ENCODE measurements at places on chromosomes 5 and 9.
A peak's percentile ranks its signal among the peaks of the same experiment; 100 is the strongest.

GRCh38 chr5:174454464-174454863 is 269.9 kb upstream of the MSX2 start:
- peak; percentile 70 for DNase-seq

DNA sequence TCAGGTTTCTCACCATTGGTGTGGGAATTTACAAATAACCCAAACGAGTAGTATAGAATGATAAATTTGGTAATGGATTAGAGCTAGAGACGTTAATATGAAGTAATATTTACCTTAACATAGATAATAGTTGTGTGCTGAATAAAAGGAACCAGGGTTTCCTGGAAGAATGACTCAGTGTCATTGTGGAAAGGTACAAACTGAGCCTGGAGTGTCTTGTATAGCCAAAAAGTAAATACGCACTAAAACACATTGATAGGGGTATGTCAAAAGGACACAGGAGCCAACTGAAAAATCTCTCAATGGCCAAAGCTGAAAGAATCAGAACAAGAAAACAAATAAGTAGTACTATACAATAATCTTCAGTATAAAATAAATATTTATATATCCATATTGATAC is 363.5 kb downstream of the SLCO4C1 start:
- no peak for DNase-seq

DNA sequence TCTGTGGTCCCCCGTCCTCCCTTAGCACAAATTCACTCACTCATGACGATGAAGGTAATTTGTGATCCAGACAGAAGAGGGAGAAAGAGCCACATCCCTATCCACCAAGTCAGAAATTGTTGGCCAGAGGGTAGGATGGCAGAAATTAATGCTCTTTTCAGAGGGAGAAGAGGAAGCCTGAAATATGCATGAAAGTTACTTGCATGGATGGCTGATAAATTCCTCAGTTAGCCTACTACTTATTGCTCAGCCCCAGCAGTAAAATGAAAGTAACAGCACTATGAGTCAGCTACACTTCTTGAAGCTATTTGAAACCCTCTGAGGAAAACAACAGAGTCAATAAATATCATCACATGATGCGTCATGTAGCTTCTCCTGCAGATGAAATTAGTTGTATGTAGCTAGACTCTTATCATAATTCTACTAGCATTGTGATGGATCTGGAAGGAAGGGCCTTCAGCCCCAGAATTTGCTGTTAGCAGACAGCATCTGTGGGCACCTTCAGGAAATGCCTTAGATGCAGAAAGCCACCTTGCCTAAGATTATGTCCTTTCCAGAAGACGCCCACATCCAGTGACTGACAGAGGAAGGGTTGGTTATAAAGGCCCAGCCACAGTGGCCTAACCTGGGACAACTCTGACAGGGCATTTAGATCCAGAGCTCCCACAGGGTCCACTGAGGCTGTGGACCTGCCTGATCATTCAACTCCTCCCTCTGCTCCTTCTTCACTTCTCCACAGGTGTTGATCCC is 81.2 kb upstream of the CCDC112 start:
- DNase-seq, result no peak

- DNase-seq, result no peak
Observed at GRCh38 chr9:20623748-20624124, 1.4 kb upstream of the MLLT3 start.

GRCh38 chr5:14672082-14672481 is 7.6 kb downstream of the OTULIN start:
- DNase-seq, result no peak

DNA sequence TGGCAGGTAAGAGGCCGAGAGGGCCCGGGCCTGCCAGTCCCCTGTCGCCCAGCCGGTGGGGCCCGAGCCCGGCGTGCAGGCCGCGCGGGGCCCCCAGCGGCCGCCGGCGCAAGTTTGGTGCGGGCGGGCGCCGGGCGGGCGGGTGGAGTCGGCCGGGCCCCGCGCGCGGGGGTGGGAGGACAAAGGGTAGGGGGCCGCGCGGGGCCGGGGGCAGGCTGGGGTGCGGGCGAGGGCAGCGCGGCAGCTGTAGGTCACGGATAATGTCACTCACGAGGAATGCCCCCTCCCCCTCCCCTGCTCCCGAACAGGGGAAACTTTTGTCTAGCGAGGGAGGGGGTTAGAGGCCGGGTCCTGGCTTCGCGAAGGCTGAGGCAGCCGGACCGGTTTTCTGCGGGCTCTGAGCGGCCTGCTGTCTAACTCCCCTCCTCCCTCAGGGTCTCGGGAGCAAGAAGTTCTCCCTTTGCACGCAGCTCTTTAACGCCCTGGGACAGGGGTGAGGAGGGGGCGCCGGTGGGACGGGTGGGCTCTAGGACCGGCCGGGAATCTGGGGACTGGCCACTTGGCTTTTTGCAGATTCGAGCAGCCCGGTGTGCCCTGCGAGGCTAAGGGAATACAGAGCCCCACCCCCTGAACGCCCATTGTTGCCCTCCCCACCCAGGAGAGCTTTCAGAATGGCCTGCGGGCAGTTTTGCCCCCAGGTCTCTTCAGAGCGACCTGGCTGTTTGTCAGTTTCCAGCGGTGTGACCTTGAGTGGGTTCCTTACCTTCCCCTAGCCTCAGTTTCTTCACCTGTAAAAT is 21.3 kb upstream of the NDST1 start:
- DNase-seq, result peak; percentile 39

- DNase-seq, result no peak
Observed at GRCh38 chr9:126229501-126229900, 97.1 kb upstream of the MVB12B start.

DNA sequence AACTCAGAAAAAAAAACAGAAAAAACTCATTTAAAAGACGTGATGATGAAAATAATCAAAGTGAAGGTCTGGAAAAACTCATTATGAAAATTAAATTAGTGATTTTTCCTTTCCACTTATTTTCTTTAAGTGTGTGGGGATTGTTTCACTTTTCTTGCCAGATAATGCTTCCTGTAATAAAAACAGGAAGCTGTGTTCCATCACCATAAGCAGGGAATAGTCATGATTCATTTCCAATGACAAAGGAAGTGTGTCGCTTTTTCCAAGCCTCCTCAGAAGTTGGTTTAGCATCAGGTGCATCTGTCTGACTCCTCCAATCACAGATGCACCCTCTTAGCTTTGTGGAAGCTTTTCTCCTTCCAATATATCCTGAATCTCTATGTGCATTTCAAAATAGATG is 2068.7 kb downstream of the MAT2B start:
- no peak for DNase-seq

GRCh38 chr5:3002230-3002629 is 250.8 kb upstream of the IRX2 start:
- DNase-seq, result no peak

- DNase-seq, result no peak
Observed at GRCh38 chr9:131885144-131885609, 145.3 kb upstream of the RAPGEF1 start.

DNA sequence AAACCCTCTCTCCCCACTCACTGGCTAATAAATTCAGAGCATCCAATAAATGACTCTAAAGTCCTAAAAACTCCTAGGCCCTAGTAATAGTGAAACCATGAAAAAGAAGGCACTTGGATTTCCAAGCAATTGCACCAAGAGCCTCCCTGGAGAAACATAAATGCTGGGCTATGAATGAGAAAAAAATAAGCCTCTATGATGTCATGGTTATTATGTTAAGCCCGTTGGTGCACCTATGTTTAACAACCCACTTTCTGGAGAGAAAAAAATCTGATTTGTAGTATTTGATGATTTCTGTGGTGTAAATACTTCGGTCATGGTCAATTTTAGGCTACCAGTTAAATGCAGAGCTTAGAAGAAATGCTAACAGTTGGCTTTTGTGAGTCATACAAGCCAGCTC is 8.4 kb downstream of the CFAP90 start:
- DNase-seq, result no peak

DNA sequence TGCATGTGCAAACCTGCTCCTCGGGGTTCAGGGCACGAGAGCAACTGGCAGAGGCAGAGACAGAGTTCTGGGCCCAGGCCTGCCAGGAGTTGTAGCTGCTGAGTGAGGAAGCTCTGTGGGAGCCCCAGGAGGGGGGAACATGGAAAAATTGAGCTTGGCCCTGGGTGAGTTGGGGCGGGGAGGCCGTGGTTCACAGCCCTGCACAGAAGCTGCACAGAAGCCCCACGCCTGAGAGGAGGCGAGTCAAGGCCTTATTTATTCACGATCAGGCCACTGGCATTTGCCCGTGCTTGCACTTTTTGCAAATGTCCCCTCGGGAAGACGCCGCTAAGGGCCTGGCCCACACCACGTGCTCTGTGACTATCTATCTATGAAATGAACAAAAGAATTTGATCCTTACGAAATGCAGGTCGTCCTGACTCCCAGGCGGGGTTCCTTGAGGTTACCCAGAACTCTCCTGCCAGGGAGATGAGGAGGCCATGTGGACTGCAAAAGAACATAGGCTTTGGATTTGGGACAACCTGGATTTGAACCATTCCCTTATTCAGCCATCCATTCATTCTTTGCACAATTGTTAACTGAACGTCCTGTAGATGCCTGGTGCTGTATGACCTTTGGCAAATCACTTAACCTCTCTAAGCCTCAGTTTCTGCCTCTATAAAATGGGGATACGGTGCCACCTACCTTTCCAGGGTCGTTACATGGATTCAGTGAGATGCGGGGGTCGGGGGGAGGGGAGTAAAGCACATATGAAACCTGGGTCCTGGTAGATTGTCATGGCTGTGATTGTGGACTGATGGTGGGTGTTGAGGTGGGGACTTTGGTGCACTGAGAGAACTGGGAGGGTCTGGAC is 17.9 kb downstream of the COL27A1 start:
- no peak for DNase-seq

GRCh38 chr5:179608131-179608581 is 15.3 kb downstream of the HNRNPH1 start:
- DNase-seq, result peak; percentile 66

DNA sequence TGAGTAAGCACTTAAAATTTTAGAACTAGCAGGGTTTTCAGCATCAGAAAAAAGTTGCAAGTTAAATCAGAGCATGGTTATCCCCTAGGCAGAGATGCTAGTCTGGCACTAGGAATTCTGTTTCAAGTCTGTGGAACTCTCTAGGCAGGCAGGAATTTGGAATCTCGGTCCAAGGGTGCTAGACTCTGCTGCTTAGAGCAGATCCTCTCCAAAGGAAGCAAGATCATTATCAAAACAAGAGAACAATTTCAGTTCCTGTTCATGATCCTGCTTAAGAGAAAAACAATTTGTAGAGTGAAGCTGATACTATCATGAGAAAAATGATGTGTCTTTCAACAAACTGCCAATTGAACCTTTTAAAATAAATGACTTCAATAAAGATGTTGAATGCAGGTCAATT is 420.7 kb downstream of the KIF4B start:
- DNase-seq, result no peak

DNA sequence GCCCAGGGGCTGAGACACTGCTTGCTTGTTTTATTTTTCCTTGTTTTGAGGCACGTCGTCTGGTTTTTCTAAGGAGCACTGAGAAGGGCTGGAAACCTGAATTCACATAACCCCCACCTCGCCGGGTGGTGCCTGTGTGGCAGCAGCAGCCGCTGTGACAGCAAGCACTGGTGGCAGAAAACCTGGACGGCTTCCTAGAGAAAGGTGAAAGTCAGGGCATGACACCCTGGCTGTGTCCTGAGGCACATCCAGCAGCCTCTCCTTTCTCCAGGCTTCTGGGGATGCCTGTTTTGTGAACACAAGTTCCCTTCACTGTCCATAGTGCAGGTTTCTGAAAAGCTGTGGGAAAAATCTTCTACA is 29.2 kb downstream of the MRPL36 start:
- no peak for DNase-seq

GRCh38 chr5:72991394-72991793 is 35.6 kb downstream of the FCHO2 start:
- DNase-seq, result no peak

- no peak for DNase-seq
Observed at GRCh38 chr5:154265197-154265773, 74.8 kb downstream of the GALNT10 start.

GRCh38 chr5:150542933-150543445 is 35.1 kb downstream of the NDST1 start:
- no peak for DNase-seq

- no peak for DNase-seq
Observed at GRCh38 chr9:133861692-133862091, 123.5 kb upstream of the SARDH start.

GRCh38 chr5:2681476-2681875 is 70.0 kb downstream of the IRX2 start:
- no peak for DNase-seq

DNA sequence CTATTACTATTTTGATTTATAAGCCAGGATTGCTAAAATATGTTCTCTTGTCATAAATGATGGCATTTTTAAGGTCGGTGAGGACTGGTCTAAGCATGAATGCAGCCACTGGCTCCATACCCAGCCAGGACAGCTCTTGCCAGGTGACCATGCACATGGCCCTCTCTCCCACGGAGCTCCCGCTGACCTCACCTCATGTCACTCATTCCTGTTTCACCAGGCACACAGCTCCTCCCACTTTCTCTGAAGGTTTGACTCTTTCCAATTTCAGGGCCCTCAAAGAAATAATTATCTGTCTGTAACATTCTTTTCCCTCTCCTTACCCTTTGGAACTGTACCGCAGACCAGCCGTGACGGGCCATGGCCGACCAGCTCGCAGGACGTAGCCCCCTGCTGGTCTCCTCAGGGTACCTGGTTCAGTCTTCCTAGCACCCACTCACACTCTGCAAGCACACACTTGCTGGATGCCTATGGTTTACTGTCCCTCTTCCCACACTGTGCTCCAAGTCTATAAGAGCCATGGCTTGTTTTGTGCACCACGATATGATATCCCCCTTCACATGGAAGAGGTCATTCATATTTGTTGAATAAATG is 72.5 kb downstream of the LIFR start:
- DNase-seq, result no peak

- no peak for DNase-seq
Observed at GRCh38 chr5:93062548-93062947, 518.5 kb downstream of the NR2F1-AS1 start.

- no peak for DNase-seq
Observed at GRCh38 chr5:139315056-139315615, 21.6 kb downstream of the MATR3 start.

DNA sequence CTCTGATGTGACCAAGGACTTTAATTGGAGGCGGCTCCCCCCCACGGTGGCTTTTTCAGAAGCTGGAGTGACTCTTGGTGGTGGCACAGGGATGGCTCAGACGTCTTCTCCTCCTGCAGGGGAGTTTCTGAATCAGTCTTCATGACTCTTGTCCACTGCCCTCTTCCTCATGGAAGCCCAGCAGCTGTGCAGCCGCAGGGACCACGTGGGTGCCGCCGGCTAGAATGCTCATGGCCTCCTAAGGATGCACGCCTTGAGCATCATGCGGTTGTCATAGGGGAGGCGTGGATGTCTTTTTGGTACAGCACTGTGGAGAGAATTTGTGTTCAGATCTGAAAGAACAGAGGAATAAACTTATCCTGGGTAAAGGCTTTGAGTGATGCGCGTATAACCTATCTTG is 1.3 kb downstream of the TEX53 start:
- no peak for DNase-seq

DNA sequence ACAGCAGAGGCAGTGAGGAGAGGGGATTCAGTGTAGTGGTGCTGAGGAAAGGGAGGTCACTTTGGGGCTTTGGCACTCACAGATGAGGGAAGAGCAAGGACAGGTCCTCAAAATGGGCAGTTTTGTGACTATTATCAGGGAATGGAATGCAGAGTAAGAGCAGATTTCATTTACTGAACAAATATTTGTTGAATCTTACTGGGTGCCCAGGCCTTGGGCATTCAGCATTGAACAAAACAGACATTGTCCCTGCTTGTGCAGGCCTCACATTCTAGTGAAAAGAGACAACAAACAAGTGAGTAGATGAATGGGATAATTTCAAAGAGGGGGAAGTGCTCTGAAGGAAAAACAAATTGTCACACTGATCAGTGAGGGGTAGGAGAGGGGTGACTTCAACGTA is 404.1 kb downstream of the DMRT2 start:
- DNase-seq, result no peak

All from CD4-positive, alpha-beta T cell treated with Interleukin-17A for 1 hour (primary cell).